ENCODE measurements at places on chromosomes 2 and 18.

DNA sequence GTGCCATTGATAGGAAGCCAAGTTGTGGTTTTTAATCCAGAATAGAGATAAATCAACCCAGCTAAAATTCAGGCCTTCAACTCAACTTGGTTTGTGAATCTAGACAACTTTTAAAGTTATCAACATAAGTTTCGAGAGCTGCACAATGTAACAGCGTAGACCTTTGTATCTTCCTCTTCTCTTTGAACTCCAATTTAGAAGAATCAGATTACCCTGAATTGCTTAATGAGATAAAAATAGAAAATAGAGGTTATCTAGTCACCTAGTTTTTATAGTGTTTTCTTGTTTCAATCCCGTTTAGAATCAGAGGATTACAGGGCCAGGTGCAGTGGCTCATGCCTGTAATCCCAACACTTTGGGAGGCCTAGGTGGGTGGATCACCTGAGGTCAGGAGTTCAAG lies 12.3 kb downstream of the MOGAT1 start:
- peak; percentile 46 for DNase-seq

- no peak for DNase-seq
Measured at GRCh38 chr2:112216167-112216566, 38.7 kb downstream of the ZC3H8 start.

DNA sequence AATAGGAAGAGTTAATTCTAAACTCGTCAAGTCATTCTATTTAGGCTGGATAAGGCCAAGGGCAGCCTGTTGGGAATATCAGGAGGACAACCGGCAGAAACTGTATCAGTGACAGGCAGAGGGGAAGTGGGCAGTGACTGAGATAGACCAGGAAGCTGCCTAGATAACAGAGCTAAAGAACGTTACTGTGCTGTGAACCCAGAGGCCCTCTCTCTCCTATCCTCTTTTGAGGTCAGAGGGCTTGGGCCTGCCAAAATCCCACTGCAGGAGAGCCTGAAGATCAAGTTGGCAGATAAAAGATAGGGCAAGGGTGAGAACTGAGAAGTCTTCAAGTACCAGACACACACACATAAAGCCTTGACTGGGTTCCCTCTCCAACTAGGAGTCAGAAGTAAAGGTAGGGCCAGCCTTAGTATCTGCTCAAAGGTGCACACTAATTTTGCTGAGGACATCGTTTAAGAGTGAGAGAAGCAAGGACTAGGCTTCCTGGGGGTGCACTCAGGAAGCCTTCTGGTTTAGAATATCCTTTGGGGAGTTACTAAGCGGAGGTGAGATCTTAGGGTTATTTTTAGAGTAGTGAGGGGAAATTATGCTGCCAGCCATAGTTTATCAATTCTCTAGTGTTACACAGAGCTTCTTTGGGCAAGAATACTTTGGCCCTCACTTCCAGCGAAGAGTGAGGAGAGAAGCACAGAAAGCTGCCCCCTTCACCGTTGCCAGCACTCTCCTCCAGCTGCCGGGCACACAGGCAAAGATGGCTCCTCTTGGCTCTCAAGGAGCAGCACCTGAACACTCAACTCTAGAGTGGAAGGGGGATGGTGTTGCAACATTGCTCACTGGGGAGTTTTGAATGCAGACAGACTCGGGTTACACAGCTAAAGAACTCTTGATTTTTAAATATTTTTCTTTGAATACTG lies 9.8 kb downstream of the CAVIN2 start:
- DNase-seq, result no peak

DNA sequence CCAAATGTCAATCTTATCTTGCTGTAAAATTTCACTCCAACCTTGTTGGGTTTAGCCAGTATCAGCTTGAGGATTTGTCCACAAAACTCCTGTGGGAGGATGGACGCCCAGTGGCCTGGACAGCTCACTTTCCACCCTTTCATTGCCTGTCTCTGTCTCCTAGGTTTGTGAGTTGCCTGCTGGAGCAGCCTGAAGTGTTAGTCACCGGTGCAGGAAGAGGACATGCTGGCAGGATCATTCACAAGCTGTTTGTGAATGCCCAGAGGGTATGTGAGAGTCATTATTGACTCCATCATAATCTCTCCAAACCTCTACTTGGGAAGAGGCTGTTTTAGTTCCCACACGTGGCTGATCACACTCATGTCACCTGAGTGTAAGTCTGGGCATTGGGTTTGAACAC lies 112.3 kb downstream of the RAB3GAP1 start:
- no peak for DNase-seq

- DNase-seq, result no peak
Measured at GRCh38 chr2:88144914-88145497, 17.1 kb upstream of the FABP1 start.

DNA sequence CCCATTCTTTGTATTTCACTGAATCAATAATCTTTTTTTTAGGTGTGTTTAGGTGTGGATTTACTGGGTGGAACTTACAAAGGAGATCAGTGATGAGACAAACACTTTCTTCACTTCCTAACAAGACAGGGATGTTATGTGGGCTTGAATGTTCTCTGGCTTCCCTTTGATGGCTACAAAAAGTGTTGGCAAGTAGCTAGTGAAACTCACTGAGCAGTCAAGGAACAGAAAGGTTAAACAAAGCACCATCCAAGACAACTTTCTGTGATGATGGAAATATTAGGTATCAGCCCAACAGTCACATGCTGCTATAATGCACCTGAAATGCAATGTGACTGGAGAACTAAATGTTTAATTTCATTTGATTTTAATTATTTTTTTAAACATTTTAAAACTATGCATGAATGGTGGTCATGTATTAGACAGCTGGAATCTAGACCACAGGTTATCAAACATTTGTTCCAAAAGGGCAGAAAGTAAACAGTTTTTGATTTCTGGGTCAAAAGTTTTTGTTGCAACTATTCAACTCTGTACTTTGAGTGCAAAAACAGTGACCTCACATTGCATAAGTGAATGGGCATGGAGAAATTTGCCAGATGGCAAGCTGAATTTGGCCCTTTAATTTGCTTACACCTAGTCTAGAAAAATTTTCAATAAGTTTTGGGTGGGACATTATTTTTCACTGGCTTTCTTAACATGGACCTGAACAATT lies 1272.7 kb upstream of the TMEFF2 start:
- DNase-seq, result no peak

DNA sequence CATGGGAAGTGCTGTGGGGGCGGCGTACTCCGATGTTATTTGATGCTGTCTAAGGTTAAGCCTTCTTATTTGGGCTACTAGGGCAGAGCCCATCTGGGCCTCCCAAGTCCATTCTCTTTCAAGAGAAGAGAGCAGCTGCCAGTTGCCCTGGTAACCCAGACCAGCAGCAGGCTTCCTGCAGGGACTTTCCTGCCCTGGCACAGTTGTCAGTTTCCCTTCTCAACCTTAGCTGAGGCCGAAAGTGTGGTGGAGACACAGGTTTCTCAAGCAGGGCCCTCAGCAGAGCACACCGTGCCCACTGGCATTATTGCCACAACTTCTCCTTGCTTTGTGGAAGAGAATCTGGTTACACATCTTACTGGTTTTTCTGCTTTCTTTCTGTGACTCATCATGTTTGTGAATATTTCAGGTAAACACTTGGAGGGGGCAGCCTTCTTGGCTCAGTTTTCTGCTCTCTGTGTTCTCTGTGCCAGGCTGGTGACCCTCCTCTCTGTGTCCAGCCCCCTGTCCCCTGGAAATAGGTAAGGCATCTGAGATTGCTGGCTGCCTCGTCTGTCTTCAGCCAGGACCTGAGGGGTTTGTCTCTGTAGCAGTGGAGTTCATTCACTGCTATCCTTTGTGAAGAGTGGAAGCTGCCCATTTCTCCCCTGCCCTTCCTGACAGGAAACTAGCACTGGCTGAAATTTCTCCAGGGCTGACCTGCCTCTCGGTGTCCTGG lies 111.0 kb downstream of the B3GNT2 start:
- DNase-seq, result peak; percentile 7

GRCh38 chr2:54100772-54101171 lies 14.6 kb upstream of the ACYP2 start:
- no peak for DNase-seq

- DNase-seq, result no peak
Measured at GRCh38 chr2:16496426-16497388, 168.9 kb downstream of the CYRIA start.

DNA sequence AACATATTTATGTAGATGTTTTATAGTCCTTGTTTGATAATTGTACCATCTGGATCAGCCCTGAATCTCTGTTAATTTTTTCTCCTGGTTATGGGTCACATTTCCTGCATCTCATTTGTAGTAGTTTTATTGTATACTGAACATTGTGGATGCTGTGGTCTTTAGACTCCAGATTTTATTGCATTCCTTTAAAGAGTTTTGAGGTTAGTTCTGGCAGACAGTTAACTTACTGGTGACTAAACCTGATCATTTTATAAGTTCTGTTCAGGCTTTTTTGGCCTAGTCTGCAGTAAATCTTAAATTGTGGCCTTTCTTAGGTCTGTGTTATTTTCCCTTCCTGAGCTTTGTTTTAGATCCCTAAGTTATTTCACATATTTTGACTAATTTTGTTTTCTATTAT lies 84.3 kb downstream of the FANCL start:
- DNase-seq, result no peak

DNA sequence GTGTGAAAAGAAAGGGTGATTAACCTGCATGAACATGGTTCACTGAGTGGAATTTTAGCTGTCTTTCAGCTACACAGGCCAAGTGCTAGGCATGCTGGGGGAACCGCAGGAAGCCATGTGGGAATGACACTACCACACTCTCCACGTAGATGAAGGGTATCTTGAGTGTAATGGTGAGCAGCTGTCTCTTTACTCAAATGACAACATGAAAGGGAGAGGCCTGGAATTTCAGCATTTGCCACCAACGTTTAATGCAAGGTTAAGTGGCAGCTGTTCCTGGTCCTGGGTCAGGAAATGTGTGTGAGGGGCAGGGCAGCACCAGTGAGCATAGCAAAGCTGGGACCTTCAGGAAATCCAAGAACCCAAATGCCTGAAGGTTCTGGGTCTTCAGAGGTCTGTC lies 588.4 kb downstream of the SLC4A3 start:
- DNase-seq, result no peak

GRCh38 chr2:28736034-28736433 lies 15.6 kb upstream of the PPP1CB start:
- no peak for DNase-seq

Measured in skin of body (tissue), 3 donors.